HS-27A (cell line): ENCODE measurements at places on chromosomes 2 and 18.

- DNase-seq: no peak
These were observed 90.3 kb upstream of the BCL11A start for GRCh38 chr2:60643747-60644146.

GRCh38 chr18:79400091-79400590, 4.4 kb downstream of the NFATC1 start:
- no peak for DNase-seq

GRCh38 chr2:84285056-84285747, 173.9 kb downstream of the SUCLG1 start:
- no peak for DNase-seq

DNA sequence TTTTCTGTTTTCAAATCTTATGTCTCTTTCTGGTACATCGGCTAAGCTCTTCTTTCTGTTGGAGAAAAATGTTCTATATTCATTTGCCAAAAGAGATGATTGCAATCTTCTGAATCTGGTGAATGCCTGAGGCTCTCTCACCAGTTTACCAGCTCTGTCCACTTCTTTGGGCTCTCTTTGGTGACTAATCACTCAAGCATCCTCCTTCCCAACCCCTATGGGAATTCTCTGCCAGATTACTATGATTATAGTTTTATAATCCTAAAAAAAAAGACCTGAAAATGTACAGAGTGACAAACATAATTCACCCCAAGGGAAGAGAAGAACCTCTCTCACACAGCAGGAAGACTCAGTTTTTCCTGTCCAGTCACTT, 187.3 kb downstream of the CAMKMT start:
- DNase-seq: peak; percentile 97

DNA sequence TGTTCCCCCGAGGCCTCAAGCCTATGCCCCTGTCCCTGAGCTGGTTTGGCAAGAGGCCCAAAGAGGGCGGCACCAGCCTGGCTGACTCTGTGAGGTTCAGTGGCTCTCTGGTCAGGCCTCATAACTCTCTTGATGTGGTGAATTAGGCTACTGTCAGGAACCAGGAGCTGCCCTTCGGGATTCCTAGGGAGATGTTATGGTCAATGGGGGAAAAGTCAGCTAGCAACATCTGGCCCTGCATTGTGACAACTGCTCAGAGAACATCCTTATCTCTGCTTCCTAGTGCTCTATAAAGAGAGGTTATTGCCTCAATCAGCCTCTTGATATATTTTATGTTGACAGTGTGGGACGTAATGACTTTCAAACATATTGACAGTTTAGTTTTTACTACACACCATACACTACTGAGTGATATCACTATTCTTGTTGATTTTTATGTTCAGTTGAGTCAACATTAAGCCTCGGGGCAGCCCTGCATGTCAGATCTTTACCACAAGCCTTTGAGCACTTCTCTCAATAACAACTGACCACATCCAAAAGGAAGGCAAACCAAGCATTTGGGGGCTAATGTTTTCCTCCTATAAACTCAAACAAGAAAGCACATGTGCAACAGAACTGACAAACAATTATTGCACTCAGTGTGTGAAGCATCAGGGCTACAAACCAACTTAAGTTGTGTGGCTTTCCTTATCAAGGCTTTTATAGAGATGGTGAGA, 448.3 kb upstream of the SLC14A2 start:
- DNase-seq: no peak

DNA sequence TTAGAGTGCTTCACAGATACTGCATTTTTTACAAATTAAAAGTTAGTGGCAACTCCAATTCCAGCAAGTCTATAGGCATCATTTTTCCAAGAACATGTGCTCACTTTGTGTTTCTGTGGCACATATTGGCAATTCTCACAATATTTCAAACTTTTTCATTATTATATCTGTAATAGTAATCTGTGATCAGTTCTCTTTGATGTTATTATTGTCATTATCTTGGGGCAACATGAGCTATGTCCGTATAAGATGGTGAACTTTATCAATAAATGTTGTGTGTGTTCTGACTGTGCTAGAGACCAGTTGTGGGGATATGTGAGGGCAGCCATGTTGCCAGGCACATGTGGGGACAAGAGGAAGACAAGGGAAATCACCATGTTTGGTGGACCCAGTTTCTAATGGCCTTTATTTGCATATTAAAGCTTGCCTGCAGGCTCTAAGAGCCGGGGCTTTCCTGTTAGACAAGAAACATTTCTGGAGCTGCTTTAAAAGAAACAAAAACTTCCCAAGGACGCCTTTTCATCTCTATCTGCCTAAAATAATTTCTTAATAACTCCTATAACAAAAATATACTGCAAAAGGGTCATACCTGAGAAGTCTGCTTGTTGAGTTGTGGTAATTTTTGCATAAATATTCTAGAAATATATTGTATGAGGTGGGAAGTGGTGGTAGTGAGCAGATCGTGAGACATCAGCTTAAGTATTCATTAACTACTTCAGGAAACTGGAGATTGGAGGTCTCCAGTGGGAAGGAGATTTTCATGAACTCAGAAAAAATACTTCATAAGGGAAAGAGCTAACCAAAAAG, 37.2 kb downstream of the KYNU start:
- DNase-seq: no peak

- peak; percentile 72 for DNase-seq
These were observed 297.6 kb downstream of the CDCA7 start for GRCh38 chr2:173652311-173652710.
